Spinal cord (tissue), 10 donors: ENCODE measurements at places on chromosomes 7 and 10. TPM values are rescaled to one million over a fixed set of nuclear protein-coding genes. Genes with fewer than 3 reads are reported as not detected.

GRCh38 chr7:73885433-73885974 is 24.5 kb downstream of the TMEM270 start:
- H3K4me3 ChIP-seq: no peak overlapping the region
- no peaks in the 10 kb centered on the region for H3K36me3 ChIP-seq
- no peak overlapping the region for H3K27ac ChIP-seq
- H3K4me1 ChIP-seq: peaks cover 29% of the 10 kb centered on the region
- DNase-seq: no peak
- peaks cover 4% of the 10 kb centered on the region for H3K27me3 ChIP-seq

GRCh38 chr7:29895559-29895958 is 89.3 kb downstream of the WIPF3 start:
- H3K4me3 ChIP-seq: no peak overlapping the region
- H3K27me3 ChIP-seq: no peaks in the 10 kb centered on the region
- H3K36me3 ChIP-seq: peaks cover 26% of the 10 kb centered on the region
- no peak overlapping the region for H3K27ac ChIP-seq
- no peaks in the 10 kb centered on the region for H3K4me1 ChIP-seq

DNA sequence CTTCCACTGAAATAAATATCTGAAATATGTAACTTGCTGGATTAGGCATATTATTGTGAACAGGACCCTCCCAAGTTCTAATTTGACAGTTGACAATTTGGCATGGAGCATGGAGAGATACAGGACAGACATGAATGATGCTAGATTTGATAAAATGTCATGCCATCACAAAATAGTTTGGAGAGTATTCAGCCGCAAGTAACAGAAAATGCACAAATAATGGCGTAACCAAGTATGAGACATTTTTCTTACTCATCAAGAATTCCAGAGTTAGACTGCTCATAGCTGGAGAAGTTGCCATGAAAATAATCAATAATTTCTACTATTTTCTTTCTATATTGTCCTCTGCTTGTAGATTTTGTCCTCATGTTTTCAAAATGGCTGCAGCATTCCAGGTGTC is 45.5 kb upstream of the GPAM start:
- H3K36me3 ChIP-seq: no peaks in the 10 kb centered on the region
- DNase-seq: no peak
- no peak overlapping the region for H3K4me3 ChIP-seq
- no peak overlapping the region for H3K27ac ChIP-seq

DNA sequence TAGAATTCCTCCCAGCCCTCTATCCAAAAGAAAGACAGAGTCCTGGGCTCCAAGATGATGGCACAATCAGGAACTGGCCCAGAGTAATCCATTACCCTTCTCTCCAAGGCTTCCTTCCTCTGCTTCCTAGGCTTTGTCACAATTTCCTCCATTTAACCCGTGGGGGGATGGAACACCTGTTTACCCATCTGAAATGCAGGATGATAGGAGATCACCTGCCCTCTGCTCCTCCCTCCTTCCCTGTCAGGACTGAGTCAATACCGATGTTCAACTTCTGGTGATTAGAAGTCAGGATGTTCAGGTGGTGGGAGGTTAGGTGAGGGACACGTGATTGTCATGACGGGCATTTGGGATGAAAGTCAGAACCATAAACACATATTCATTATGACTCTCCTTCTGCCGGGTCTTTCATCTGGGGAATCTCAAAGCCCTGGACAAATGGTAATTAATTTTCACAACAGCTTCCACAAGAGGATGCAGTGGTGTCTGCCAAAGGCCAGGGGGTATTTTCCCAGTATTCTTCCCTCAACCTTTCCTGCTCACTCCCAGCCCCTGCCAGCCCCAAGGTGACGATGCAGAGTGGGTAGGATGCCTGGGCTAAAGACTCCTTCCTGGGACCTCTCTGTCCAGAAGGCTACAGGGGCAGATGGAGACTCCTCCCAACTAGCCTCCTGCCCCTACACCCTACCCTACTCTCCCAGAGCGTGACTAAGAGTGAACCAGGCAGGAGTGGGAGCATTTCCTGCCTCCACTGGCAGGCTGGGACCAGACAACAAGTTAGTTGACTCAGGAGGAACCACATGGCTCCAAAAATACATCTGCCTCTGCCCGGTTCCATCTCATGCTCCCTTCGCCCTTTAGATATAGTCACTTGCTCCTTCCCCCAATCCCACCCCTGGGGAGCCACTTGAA is 27.9 kb downstream of the DUSP5 start:
- no peak for DNase-seq
- peaks cover 7% of the 10 kb centered on the region for H3K4me1 ChIP-seq
- no peak overlapping the region for H3K4me3 ChIP-seq
- H3K27ac ChIP-seq: no peak overlapping the region

DNA sequence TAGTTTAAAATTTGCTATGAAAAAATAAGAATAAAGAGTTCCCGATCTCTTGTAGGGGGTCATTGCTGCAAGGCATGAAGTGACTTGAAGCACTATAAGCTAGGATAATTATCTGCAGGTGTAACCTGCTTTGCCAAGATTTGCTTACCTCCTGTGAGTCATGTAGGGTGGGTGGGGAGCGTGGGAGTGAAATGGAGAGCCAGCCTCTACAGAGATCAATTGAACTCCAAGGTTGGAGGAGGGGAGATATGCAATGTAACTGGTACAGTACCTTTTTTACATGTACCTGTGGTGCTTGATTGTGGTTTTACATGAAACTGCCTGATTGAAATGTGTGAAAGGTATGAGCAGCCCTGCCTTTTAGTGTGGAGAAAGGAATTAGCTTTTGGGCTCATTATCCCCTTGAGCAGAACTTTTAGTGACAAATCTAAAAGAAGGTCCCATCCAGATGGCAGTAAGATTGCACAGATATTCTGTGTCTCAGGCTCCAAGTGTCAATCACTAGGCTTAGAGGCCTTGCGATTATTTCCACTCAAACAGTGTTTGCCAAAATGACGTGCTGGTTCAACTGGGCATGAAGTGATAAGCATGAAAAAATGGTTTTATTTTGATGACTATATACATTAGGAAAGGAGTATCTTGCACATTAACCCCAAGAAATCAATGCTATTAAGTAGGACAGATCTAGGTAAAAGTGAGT is 138.6 kb upstream of the GRB10 start:
- H3K36me3 ChIP-seq: no peaks in the 10 kb centered on the region
- DNase-seq: no peak
- no peak overlapping the region for H3K27ac ChIP-seq
- H3K4me3 ChIP-seq: no peak overlapping the region
- H3K27me3 ChIP-seq: no peaks in the 10 kb centered on the region

GRCh38 chr7:56493196-56493595 is 377.0 kb upstream of the NUPR2 start:
- H3K27me3 ChIP-seq: no peaks in the 10 kb centered on the region
- H3K4me1 ChIP-seq: no peaks in the 10 kb centered on the region
- H3K27ac ChIP-seq: no peak overlapping the region
- no peak for DNase-seq

- peak overlapping the region; percentile 59 for H3K4me3 ChIP-seq
- peaks cover 10% of the 10 kb centered on the region for H3K27me3 ChIP-seq
- H3K27ac ChIP-seq: no peak overlapping the region
- H3K36me3 ChIP-seq: no peaks in the 10 kb centered on the region
Observed at GRCh38 chr10:6145166-6145987, 56.5 kb downstream of the RBM17 start.

DNA sequence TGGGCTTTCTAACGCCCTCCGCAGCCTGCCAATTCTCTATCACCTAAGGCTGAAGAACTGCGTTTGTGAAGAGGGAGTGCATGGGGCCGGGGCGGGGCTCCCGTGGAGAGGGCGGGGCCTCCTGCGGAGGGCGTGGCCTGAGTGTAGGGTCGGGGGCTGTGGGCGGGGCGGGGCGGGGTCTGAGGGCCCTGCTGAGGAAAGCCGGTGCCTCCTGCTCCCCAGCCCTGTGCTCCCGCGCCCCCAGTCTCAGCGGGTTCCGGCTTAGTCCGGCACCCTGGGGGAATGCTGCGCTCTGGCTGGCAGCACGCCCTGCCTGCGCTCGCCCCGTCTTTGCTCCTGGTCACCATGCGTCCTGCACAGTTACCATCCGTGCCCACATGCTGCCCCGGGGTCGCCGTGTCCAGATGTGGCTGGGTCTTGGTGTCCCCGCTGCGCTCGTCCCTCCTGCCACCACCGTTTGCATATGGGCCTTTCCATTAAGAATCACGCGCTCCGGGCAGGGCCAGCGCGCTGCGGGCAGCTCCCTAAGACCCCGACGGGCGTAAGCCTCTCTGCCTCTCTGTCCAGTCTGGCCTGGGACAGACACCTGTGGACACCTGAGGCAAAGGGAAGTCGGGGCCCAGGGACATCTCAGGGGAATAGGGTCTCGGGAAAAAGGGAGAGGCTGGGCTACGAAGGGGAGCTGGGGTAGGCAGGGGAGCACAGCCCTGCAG is 144.0 kb upstream of the RET start:
- no peak for DNase-seq
- peaks cover 27% of the 10 kb centered on the region for H3K27me3 ChIP-seq
- peaks cover 18% of the 10 kb centered on the region for H3K4me1 ChIP-seq
- H3K4me3 ChIP-seq: no peak overlapping the region

DNA sequence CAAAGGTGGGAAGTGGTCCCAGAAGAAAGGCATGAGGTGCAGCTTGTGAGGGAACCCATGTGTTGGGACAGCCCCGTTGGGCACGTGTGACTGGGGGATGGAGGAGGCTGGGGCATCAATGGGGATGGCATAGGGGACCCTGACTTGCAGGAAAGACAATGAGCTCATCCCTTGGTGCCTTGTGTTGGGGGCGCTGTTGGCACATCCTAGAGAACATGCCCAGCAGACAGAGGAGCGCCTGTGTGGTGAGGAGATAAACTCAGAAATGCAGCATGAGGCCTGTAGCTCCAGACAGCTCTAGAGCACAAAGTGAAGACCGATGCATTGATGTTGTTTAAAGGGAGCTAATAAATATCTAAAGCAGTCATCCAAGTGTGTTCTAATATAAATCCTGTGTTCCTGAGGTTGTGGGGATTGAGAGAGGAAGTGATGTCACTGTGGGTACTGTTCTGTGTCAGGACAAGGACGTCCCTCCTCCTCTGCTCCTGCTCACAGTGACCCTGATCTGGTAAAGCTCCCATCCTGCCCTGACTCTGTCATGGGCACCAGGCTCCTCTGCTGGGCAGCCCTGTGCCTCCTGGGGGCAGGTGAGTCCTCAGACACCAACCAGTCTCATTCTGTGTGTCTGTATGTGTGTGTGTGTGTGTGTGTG is 126.1 kb upstream of the PRSS58 start:
- no peak for DNase-seq
- no peak overlapping the region for H3K27ac ChIP-seq
- H3K4me1 ChIP-seq: peaks cover 6% of the 10 kb centered on the region
- no peaks in the 10 kb centered on the region for H3K36me3 ChIP-seq

GRCh38 chr7:118312051-118312450 is 87.5 kb downstream of the ANKRD7 start:
- H3K4me3 ChIP-seq: no peak overlapping the region
- DNase-seq: no peak
- no peaks in the 10 kb centered on the region for H3K36me3 ChIP-seq
- no peaks in the 10 kb centered on the region for H3K27me3 ChIP-seq
- no peak overlapping the region for H3K27ac ChIP-seq
- no peaks in the 10 kb centered on the region for H3K4me1 ChIP-seq

Gene CALN1
- total RNA-seq: 30.0 TPM

Gene LIPF
- not detected for total RNA-seq

Gene ASZ1
- not detected for total RNA-seq

Gene KCNIP2
- 11.0 TPM for total RNA-seq
